Foreskin fibroblast (primary cell): ENCODE measurements at places on chromosomes 7 and 10.

- DNase-seq = peak; percentile 90
Observed at GRCh38 chr10:16436758-16437539, at the start of gene PTER. TSS of gene PTER (plus strand) at chr10:16437010. CDS start at chr10:16484385, 47,375 bp downstream.

DNA sequence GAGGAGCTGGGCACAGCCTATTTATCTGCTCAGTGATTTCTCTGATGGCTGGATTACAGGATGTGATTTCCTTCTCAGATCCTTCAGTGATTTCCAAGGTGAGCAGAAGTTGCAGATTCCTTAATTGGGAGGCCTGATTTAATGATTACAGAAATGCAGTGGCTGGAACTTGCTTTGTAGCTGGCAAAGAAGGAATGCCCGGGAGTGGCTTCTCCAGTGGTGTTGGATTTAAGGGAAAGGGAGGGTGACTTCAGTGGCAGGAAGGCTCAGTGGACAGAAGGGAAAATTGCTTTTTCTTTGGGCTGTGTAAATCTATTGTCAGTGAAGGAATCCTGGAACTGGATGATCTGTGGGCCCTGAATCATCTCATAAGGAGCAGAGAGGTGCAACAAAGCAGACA, 5.1 kb downstream of the SORCS3 start:
- DNase-seq = no peak

DNA sequence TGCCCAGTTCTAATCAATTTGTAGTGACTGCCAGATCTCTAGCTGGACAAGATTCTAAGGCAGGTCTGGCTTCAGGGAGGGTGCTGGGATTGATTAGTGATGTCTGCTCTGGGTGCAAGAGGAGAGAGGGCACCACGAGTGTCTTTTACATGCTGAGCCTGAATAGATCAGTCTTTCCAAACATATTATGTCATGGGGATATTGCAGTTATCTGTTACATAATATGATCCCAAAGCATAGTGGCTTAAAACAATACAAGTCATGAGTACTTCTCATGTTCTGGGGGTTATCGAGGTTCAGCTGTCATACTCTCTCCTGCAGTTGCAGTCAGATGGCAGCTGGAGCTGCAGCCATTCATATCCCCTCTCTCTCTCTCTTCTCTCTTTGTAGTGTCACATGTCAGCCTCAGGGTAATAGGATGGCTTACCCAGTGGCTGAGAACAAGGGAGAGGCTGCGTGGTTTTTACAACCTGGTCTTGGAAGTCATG, 26.0 kb downstream of the SLC29A3 start:
- DNase-seq = no peak

- no peak for DNase-seq
Observed at GRCh38 chr7:12862146-12862545, 174.7 kb downstream of the ARL4A start.

- DNase-seq = no peak
Observed at GRCh38 chr10:34228066-34228465, 587.0 kb downstream of the PARD3 start.

DNA sequence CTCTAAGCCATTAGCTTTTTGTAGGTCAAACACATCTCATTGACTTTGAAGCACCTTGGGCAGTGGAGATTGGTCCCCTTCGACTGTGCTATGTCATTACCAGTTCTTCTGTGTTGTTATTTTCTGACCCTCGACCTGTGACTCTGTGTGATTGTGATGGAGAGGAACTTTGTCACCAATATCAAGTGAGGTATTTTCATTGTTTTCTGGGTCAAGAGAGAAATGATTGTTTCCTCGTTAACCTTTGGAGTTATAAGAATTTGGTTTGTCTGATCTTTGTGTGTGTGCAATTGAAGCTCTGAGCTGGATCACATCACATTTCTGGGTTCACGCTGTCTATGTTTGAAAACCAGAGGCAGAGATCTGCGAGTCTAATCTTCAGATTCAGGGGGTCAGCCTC, 432.2 kb upstream of the KLF6 start:
- no peak for DNase-seq

- no peak for DNase-seq
Observed at GRCh38 chr10:46273506-46274477, 13.0 kb upstream of the ANTXRL start.

GRCh38 chr10:95741807-95742467, 14.0 kb upstream of the ENTPD1 start:
- peak; percentile 16 for DNase-seq

DNA sequence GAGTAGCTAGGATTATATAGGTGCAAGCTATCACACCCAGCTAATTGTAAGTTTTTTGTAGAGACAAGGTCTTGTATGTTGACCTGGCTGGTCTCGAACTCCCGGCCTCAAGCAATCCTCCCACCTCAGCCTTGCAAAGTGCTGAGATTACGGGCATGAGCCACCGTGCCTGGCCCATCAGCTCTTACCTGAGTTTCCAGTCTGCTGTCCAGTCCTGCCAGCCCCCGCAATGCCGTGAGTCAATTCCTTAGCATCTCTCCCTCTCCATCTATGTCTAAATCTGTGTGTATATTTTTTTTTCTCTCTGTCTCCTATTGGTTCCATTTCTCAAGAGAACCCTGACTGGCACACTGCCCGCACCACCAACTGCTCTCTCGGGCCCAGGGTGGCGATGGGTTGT, 127.6 kb downstream of the ACTR3B start:
- DNase-seq = no peak

DNA sequence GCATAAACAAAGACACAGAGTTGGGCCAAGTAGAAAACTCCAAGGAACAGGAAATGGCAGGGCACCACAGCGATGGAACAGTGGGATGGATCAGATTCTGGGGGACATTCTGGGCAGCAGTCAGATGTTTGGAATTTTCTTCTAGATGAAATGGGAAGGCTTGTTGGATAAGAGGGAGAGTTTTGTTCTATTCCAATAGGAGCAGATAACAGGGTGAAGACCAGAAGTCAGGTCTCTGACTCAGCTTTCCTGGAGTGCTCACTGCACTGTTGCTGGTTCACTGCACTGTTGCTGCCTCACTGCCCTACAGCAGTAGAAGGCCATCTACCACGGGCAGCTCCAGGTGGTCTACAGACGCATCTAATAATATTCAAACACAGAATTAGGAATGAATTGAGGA, 135.6 kb downstream of the ATE1 start:
- peak; percentile 21 for DNase-seq

- DNase-seq = peak; percentile 15
Observed at GRCh38 chr7:138460649-138461607, 869 bp downstream of the TRIM24 start.

- no peak for DNase-seq
Observed at GRCh38 chr7:114662002-114662677, 247.5 kb downstream of the FOXP2 start.
